Hematopoietic multipotent progenitor cell treated with erythropoietin and hydrocortisone succinate and interleukin-3 and kit ligand, for 15 days (in vitro differentiated cells): ENCODE measurements at places on chromosomes 16 and 17.

- no peak for DNase-seq
Measured at GRCh38 chr16:19227643-19228042, 57.9 kb upstream of the CLEC19A start.

GRCh38 chr17:69231521-69231920 lies 2.9 kb upstream of the ABCA10 start:
- DNase-seq: no peak

GRCh38 chr16:66651474-66651765 lies 45.1 kb downstream of the CMTM4 start:
- DNase-seq: no peak

DNA sequence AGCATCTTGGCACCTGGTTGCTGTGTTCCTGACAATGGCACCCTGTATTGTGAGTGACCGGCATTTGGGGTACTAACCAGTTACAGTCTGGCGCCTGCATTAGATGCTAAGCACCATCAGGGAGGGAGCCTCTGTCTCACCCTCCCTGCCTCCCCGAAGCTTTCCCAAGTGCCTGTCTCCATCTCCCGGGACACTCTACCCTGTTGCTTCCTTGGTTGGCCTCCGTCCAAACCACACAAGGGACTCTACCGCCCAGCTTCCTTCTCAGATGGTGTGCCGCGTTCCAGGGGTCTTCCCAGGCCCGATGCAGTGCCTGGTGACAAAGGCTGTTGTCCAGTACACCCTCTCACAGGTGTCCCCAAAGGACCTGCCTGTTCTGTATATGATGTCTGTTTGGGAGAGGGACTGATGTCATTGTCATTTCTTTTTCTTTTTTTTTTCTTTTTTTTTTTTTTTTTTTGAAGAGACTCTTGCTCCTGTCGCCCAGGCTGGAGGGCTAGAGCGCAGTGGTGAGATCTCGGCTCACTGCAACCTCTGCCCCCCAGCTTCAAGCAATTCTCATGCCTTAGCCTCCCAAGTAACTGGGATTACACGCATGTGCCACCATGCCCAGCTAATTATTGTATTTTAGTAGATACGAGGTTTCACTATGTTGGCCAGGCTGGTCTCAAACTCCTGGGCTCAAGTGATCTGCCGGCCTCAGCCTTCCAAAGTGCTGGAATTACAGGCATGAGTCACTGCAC lies 6.7 kb downstream of the SNN start:
- DNase-seq: no peak

GRCh38 chr16:4360538-4361021 lies 9.5 kb upstream of the PAM16 start:
- DNase-seq: no peak
